Stimulated activated CD4-positive, alpha-beta T cell treated with anti-CD3 and anti-CD28 coated beads, Interleukin-12 subunit alpha, Interleukin-12 subunit beta, amount 100 ng/mL, for 4 hours (primary cell): ENCODE measurements at places on chromosomes 4 and X.

- no peak for DNase-seq
Observed at GRCh38 chr4:121353213-121353612, 27.6 kb downstream of the QRFPR start.

GRCh38 chrX:11886745-11887144 lies 128.7 kb downstream of the MSL3 start:
- DNase-seq = no peak

DNA sequence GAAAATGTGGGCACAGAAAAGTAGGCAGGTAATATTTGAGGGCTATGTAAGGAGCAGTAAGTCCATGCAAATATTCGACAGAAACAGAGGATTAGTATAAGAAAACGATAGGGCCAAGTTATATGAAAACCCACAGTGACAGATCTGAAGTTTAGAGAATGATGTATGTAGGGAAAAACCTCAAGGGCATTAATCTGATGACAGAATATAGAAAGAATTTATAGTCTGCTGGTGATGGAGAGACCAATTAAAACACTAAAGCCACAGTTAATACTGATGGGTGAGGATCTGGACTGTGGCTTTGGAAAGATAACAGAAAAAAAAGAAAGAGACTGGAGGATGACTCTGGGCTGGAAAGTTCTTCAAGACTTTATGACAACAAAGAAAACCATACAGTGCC lies 169.7 kb downstream of the PALLD start:
- no peak for DNase-seq

- no peak for DNase-seq
Observed at GRCh38 chr4:147586032-147586431, 31.2 kb upstream of the TMEM184C start.

- DNase-seq = no peak
Observed at GRCh38 chrX:64265265-64265664, 34.9 kb upstream of the ASB12 start.

GRCh38 chr4:28822163-28822562 lies 1898.0 kb upstream of the PCDH7 start:
- DNase-seq = no peak

- DNase-seq = no peak
Observed at GRCh38 chrX:34658326-34658725, 1.2 kb upstream of the TMEM47 start.

GRCh38 chrX:107677501-107677901 lies 49.2 kb downstream of the PRPS1 start:
- no peak for DNase-seq
